Eye (tissue), 1 donor: ENCODE measurements at places on chromosomes 7 and 10.

DNA sequence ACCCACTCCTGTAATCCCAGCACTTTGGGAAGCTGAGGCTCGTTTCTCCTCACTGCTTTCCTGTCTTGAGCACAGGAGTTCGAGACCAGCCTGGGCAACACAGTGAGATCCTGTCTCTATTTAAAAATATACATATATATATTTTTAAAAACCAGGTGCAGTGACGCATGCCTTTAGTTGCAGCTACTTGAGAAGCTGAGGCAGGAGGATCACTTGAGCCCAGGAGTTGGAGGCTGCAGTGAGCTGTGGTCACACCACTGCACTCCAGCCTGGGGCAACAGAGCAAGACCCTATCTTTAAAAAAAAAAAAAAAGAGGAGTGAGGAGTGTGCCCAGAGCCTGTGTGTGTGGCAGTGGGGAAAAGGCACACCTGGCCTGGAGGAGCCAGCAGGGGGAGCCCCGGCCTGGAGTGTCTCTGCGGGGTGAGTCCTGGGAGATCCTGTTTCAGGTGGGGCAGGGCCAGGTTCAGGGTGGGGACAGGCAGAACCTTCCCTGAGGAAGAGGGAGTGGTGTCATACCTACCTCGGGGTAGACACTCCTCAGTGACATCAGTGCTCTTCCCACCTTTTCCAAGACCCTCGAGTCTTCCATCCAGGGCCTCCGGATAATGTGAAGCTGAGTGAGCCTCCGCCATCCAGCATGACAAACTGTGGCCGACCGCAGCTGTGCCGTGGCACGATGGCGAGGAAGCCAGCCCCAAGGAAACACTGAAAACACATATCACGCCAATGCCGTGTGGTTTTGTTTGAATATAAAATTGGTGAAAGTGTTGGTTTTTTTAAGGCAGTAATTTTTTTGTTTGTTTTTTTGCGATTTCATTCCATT is 9.0 kb upstream of the ARPC1B start:
- no peak for DNase-seq

DNA sequence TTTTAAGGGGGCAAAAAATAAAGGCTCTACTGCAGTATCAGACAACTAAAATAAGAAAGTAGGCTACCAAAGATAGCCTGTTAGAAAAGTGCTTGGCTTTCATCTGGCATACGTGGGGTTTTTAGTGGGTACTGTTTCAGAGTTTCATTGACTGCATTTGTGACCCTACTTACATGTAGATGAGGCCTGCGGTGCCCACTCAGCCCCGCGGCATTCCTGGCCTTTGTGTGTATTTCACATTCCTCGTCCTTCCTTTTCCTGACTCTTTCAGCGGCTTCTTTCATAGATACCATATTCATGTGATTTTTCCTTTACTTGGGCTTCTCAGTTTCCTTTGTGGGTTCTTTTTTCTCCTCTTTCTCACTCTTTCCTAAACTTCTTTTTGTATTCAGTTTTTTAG is 50.7 kb downstream of the UBE3C start:
- no peak for DNase-seq

DNA sequence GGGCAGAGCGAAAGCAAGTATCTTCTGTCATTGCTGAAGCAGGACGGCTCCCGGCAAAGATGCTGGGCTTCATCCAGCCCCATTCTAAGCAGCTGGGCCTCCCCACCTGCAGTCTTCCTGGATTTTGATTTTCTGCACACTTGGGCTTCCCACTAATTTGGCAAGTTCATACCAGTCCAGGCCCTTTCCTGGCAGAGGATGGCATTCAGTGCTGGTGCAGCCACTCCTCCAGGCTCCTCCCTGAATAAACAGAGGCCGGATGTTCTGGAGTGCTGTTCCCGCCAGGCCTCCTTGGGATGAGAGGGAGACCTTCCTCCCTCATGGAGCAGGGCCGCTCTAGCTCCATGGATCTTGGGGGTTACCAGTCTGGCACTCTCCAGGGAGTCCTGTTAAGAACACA is 3.4 kb downstream of the BAG3 start:
- DNase-seq = no peak

DNA sequence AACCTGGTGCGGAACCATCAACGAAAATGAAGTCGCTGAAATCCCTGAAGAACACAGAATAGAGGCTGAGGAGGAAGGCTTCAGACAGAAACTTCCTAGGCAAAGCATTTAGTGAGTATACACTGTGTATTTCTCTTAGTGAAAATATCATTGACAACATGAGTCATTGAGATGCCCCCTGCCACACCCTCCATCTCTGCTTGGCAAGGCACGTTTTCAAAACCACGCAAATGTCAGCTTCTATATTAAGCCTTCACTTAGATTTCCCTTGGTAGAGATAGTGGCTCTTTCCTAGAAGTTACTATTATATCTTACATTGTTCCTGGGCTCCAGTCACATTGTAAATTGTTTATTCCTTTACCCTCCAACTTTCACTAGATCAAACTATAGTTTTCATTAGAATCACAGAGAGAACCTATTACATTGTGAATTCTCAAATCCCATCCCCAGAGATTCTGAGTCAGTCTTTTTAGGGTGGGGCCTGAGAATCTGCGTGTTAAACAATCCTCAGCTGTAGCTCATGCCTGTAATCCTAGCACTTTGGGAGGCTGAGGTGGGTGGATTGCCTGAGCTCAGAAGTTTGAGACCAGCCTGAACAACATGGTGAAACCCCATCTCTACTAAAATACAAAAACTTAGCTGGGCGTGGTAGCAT is 4.6 kb upstream of the SKAP2 start:
- DNase-seq = no peak

- no peak for DNase-seq
These were observed 157.0 kb downstream of the NEBL start for GRCh38 chr10:20740120-20740519.

GRCh38 chr7:116511552-116512519 is 12.3 kb downstream of the CAV2 start:
- no peak for DNase-seq

DNA sequence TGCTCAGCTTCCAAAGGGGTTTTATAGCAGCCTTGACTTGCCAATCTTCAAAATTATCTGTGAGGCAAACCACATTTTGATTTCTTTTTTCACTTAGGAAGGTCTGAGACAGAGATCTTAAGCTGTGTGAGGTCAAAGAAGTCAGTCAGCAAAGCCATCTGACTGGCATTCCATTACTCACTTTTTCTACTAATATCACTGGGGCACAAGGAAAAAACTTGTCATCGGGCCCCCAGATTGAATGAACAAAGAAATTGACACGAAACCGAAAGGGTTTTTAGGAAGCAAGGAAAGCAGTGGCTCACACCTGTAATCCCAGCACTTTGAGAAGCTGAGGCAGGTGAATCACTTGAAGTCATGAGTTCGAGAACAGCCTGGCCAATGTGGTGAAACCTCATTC is 78.5 kb upstream of the FRMD4A start:
- no peak for DNase-seq

DNA sequence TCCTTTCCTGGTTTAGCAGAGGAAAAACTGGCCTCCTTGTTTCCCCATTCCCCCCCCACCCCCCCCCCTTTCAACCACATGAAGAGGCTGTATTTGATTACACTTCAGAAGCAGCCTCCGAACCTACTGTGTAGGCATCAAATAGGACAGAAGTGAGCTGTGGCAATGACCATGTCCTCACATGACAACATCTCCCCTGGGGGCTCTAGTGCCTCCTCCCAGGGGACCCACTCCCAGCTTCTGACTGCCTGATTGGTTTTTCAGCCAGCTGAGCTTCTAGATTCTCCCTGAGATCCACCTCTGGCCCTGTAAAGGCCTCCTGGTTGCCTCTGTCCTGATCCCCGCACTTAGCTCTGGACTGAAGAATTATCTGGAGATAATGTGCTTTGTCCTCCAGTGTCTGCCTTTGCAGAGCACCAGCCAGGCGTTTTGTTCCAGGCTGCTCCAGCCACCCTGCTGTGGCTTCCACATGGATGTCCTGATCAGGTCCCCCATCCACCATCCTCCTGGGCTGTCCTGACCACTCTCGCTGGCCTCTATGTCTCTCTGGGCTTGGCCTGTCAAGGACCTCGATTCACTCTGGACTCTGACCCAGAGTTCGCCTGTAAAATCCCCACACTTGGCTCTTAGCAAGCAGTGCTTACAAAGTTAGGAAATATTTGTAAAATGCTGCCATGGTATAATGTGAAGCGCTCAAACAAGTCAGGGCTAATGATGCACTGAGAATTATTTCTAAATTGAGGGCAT is 42.4 kb upstream of the TOMM7 start:
- no peak for DNase-seq

GRCh38 chr10:69172241-69172982 is 7.6 kb upstream of the SUPV3L1 start:
- no peak for DNase-seq

DNA sequence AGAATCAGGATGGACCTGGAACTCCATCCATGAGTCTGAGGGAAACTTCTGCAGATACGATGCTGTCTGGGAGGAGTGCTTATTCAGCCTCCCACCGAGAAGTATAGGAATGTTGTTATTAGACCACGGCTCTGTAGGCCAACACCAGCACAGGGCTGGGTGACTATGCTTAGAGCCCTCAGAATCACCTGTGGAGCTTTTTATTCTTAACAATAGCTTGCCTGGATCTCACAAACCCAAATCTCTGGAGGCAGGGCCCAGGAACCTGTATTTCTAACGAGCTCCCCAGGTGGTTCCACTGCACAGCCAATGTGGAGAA is 55.6 kb upstream of the ARID5B start:
- no peak for DNase-seq

GRCh38 chr10:201328-201771 is 66.1 kb downstream of the ZMYND11 start:
- no peak for DNase-seq

DNA sequence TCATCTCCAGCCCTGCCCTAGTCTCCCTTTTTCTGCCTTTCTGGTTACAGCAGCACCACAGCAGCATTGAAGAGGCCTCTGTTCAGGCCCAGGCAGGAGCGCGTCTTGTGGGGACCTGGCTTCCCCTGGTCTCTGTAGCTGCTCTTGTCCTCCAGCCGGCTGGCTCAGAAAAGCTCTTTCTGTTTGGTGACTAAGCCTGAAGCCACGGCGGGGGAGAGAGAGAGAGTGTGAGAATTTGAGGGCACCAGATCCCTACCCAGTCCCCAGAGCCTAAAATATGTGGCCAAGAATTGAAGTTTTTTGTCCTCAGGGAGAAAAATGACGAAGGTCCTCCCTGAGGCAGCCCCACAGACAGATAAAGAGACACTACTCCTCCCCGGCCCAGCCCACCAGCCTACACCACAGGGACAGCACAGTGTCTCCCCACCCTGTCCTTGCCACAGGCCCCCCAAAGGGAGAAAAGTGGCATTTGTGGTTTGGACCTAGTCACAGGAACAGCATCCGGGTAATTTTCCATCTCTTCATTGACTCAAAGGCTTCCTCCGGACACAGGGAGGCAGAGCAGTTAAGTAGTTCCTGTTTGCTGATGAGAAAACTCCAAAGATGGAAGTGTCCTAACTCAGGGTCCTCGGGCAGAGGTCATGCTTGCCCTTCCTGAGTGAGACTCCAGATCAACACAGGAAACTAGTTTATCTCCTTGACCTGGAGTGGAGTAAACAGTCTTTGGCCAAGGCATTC is 13.3 kb upstream of the FAM180A start:
- DNase-seq = no peak

DNA sequence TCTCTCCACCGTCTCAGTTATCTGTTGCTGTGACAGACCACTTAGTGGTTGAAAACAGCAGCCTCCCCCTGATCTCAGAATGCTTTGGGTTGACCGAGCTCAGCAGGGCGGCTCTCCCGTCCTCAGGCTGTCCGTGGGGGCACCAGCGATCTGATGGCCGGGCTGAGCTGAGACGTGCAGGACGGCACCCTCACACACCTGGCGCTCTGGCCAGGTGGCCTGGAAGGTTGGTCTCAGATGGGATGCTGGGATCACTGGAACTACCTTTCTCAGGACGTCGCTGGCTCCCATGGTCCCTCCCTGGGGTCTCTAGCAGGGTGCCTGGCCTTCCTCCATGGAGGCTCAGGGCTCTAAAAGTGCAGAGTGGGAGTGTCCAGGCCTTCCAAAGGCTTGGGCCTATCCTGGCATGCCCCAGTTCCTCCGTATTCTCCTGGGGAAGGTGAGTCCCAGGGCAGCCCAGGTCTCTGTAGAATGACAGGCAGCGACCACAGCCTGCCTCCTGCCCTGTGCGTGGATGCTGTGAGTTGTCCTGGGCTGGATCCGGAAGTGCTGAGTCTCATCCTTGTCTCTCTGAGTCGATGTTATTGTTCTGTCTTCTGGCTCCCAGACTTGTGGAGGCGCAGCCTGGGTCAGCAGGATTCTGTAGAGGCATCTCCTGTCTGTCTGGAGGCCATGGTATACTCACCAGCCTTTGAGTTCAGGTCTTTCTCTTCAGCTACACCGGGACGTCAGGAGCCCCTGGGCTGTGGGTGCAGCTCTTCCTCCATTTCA is 12.2 kb upstream of the PWWP2B start:
- no peak for DNase-seq

DNA sequence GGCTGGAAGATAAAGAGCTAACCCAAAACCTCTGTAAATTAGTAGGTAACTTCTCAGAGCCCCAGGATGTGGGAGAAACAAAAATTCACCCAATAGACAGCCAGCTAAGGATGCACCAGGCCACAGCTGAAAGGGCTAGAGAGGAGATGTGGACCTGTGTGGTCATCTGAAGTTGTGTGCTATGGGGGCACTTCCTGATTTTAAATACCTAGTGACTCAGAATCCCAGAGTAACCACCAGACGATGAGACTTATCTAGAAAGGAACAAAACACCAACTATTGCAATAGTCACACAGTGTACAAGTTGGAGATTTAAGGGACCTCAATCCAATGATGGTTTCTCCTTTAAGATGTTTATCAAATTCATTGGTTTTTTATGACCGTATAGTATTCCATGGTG is 408.3 kb upstream of the ANKRD30A start:
- no peak for DNase-seq

DNA sequence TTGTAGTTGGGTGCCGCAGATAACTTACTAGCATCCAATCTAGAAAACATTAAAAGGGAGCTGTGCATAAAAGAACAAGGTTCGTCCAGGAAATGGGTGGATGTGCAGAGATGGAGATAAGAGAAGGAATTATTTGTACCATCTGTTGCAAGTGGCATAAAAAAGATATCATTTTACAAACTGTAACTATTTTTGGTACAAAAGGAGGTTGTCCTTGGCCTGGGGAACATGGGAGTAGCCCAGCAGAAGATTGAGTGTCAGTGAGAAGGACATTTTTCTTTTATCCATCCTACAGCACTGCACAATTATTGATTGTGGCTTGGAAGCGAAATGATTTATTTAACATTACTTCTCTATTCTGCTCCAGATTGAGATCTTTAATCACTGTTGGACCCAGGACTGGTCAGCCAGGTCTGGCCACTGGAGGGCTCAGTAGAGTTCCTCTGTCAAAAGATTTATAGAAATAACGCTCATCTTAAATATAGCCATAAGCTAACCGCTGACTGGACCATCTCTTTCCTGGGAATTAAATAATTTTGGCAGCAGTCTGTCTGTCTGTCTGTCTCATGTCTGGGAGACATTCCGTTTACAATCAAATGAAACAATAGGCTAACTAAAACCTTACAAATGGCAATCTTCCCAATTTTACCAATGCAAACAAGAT is 254.1 kb downstream of the KIAA1217 start:
- DNase-seq = no peak

GRCh38 chr10:49025347-49025983 is 85.8 kb upstream of the LRRC18 start:
- no peak for DNase-seq

GRCh38 chr7:2824026-2824677 is 20.0 kb downstream of the GNA12 start:
- DNase-seq = no peak
